ENCODE measurements at places on chromosomes 12 and 14.

- no peak for DNase-seq
Observed at GRCh38 chr12:64760808-64761573, 1.8 kb upstream of the GNS start.

- no peak for DNase-seq
Observed at GRCh38 chr12:82555699-82556098, 131.0 kb upstream of the TMTC2 start.

DNA sequence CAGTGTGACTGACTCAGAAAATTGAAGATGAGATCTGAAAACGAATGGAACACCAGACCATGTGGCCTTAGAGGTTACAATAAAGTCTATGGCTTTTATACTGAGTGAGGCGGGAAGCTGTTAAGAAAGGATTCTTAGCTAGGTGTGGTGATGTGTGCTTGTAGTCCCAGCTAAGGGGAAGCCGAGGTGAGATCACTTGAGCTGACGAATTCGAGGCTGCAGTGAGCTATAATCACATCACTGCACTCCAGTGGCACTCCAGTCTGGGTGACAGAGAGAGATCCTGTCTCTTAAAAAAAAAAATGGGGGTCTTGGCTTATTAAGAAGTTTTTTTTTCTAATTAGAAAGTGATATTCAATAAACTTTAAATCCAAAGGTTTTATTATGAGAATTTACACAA, 678.6 kb downstream of the TMTC2 start:
- no peak for DNase-seq

GRCh38 chr12:19778797-19779196, 339.5 kb downstream of the AEBP2 start:
- no peak for DNase-seq

- no peak for DNase-seq
Observed at GRCh38 chr14:67963960-67964812, 144.6 kb downstream of the RAD51B start.

DNA sequence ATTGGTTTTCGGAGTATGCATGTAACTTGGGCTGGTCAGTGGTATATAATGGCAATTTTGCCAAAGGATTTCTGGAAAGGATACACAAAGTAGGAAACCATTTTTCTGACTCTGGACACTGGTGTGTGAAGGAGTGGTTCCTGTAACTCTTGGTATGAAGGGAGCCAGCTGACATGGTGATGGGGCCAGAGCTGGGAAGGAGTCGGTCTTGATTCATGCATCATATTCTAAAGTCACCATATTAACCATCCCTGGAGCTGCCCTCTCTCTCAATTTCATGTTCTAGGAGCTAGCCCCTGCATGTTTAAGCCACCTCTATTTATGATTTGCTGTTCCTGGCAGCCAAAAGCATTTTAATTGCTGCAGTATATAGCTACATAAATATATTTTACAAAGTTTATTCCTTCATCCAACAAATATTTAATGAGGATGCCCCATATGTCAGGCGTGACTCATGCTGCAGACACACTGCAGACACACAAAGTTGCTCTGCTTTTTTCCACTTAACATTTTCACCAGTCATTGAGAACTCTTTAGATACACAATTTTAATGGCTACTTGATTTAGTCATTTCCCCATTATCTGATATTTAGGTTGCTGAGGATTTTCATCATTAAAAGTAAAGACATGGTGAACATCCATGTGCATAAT, 78.7 kb upstream of the PSMC1 start:
- no peak for DNase-seq

DNA sequence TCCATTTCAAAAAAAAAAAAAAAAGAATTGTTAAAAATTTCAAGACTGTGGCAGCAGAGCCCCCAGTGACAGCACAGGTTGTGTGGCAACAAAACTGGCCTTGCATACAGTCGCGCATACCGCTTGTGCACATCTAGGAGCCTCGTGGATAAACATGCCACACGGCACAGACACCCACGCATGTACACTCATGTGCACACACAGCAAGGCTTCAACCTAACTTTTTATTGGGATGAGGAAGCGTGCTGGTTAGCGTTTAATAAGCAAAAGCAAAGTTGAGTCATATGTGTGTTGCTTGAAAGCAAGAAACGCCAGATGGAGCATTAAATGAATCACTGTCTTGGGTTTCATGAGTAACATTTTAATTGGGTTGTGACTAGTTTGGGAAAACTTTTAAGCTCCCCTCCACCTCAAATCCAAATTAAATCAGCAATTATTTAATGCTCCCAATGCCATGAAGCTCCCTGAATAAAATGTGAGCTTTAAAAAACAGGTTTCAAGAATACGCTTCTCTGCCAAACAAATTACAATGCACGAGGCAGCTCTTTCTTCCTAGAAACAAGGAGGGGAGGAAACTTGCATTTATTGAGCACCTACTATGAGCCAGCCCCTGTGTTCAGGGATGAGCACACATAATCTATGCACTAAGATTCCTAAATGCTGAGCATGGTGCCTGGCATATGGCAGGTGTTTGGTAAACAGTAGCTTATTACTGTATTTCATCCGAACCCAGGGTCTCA, 35.7 kb upstream of the EML1 start:
- no peak for DNase-seq
